ENCODE measurements at places on chromosomes 6 and 20.

- DNase-seq = no peak
Observed at GRCh38 chr20:41467220-41467619, 100.6 kb upstream of the EMILIN3 start.

GRCh38 chr20:52652271-52652670, 319.9 kb upstream of the TSHZ2 start:
- no peak for DNase-seq

GRCh38 chr20:37408302-37409193, 62.6 kb downstream of the SRC start:
- no peak for DNase-seq

DNA sequence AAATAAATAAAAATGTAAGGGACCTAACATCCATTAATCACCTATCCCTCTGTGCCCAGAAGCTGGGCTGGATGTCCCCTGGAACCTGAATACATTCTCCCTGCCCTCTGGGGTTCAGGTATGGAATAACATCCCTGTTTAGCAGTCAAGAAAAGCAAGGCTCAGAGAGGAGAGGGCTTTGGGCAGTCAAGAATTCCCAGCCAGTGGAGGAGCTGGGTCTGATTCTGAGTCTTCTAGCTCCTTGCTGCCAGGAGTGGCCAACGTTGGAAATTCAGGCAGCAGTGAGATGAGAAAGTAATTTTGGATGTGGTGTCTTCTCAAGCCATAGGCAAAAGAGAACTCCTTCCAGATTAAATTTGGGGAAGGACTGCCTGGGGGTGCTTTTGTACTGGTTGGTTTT, 42.6 kb upstream of the ZNFX1 start:
- no peak for DNase-seq

GRCh38 chr20:58847463-58847862, 3.2 kb downstream of the GNAS-AS1 start:
- DNase-seq = no peak

DNA sequence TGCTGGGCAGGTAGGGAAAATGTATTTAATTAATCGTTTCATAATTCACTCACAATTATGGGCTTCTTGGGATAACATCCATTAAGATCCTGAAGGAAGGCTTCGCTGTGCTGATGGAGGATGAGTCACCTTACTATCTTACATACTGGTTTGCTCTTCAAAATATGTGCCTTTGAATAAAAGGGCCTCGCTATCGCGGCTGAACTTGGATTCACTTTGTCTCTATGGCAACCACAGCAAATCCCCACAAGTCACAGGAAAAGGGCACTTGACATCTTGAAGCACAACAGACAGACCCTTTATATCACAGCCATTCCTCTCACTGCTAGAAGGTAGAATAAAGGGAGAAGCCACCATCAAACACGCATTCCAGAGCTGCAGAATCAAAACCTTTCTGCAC, 141.3 kb upstream of the MYLIP start:
- no peak for DNase-seq

DNA sequence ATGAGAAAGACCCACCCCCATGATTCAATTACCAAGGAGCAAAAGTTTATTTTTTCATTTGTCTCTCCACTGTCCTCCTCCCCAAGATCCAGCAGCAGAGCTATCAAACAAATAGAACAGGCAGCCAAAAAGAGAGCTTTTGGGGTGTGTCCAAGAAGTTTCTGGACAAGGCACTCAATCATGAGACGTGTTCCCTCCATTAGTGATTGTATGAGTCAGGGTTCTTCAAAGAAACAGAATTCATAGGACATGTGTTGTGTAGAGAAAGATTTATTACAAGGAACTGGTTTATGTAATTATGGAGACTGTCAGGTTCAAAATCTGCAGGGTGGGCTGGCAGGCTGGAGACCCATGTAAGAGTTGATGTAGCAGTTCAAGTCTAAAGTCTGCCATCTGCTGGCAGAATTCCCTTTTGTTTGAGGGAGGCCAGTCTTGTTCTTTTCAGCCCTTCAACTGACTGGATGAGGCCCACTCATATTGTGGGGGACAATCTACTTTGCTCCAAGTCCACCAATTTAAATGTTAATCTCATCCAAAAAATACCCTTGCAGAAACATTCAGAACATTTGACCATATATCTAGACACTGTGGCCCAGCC, 248.1 kb upstream of the OPRM1 start:
- DNase-seq = no peak

DNA sequence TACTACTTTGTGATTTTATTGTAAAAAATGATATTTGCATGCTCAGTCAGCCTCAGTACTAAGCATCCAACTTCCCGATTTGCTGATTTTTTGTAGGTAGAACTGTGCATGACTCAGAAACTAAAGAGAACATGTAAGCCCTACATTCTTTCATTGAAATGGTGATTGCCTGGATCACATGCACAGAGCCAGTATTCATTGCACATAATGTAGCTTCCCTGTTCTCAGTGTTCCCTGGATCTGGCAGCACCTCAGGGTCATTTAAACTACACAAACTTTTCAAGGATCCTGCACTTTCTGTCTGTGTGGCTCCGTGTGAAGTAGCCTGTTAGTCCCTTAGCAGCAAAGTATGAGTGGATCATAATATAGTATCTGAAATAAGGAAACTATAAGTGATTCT, 422.9 kb upstream of the AGPAT4 start:
- no peak for DNase-seq

GRCh38 chr6:56567501-56567900, 75.2 kb downstream of the DST start:
- no peak for DNase-seq

DNA sequence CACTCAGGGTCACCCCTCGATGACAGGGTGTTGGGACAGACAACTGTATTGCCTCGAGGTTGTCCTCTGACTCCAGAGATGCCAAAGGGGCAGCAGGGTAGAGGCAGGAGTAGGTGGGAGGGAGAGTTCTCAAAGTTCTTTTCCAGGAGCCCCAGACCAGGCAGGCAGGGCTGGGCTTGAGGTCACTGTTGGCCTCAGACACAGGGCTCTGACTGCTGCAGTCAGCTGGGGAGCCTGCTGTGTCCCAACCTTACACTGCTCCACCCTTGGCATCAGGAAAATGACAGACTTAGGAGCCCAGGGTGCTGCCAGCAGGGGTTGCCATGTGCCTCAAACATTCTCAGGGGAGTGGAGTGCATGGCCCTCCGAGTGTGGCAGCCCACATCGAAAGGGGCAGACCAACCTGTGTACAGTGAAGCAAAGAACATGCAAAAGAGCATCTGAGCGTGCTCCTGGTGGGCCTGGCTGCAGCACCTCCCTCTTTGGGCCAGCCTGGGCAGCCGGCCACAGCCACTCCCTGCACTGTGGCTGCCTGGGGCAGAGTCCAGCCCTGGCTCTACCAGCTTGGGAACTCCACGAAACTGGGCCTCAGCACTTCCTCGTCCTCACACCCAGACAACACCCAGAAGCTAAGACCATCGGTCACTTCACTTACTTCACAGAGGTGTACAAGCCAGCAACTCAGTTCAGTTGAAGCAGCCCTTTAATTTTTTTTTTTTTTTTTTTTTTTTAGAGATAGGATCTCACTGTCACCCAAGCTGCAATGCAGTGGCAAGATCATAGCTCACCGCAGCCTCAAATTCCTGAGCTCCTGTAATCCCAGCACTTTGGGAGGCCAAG, 24.0 kb downstream of the C6orf132 start:
- DNase-seq = no peak

DNA sequence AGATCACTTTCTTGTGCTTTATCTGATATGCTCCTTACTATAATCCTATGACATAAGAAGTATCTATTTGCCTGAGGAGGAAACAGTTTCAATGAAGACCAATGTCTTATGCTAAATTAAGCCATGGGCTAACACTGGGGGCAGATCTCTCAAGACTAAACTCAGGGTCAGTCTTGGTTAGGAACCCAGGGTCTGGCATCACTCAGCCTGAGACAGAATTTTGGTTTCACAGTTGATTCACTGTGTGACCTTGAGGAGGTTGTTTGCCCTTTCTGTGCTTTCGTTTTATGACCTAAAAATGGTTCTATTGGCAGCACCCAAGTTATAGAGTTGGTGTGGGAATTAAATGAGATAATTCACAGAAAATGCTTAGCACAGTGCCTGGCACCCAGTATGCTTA, 4.9 kb upstream of the BCAS1 start:
- DNase-seq = no peak

DNA sequence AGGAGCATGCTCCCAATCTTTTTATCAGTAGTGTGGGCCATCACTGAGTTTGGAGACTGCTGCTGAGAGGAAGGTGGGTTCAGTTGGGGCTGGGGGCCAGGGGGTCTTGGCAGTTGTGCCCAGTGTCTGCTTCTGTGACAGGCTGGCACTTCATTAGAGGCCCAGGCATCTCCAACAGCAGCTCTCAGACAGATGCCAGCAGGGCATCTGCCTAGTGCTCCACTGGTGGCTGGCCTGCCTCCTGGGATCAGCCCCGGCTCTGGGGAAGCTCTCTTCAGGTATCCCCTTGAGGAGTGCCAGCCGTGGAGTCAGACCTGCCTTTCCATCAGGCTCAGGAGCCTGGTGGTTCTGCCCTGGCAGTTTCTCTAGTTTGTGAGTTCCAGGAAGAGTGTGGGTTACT, 77.3 kb downstream of the DTD1 start:
- DNase-seq = no peak

DNA sequence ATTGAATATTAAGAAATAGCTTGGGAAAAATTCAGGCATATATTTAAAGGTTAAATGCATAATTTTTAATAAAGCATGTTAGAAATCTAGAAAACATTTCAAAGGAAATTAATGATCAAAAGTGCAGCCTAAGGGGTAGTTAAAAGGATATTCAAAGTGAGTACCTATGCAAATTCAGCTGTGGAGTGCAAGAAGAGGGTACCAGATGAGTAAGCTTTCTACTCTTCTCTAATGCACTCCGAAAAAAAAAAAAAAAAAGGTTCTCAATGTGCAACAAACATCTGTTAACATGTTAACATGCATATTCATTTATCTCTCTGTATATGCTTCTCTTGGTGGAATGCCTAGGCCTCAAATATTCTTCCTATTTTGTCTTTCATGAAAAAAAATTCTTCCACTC, 32.0 kb upstream of the KATNA1 start:
- DNase-seq = no peak

- DNase-seq = no peak
Observed at GRCh38 chr6:112396221-112396620, 49.1 kb downstream of the RFPL4B start.

DNA sequence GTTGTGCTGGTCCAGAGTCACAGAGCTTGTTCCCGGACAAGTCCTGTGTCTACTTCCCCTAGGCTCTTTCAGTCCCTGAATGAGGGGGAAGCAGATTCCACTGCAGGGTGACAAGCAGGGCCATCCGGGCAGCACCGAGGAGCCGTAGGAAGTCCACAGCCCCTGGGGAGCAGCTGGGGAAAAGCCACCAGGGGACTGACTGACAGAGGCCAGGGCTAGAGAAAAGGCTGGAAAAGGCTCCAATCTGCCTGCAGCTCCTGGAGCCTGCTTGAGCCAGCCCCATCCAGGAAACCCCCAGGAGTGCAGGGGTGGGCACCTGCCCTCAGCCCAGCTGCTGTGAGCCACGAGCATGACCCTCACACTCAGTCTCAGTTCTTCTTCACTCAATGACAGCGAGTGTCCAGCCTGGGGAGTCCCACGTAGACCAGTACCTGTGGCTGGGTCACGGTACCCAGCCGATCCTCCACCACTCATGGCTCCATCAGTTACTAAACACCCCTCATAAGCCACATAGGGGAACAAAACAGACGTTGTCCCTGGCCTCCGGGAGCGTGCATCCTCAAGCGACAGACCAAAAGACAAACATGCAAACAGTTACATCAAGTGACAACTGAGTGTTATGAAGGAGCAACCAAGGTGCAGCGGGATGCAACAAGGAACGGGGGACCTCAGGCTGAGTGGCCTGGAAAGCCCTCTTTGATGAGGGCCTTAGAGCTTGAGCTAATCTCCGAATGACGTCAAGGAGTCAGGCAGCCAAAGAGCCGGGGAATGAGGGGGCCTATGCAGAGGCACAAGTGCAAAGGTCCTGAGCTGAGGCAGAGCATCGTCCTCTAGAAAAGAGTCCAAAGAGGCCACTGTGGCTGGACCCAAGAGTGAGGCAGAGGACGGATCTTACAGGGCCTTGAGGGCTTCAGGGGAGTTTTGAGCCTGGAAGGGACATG, 24.8 kb upstream of the VSTM2L start:
- DNase-seq = no peak

- DNase-seq = no peak
Observed at GRCh38 chr20:40393197-40394079, 295.6 kb downstream of the MAFB start.

GRCh38 chr6:41504466-41505121, 41.6 kb upstream of the FOXP4 start:
- no peak for DNase-seq

DNA sequence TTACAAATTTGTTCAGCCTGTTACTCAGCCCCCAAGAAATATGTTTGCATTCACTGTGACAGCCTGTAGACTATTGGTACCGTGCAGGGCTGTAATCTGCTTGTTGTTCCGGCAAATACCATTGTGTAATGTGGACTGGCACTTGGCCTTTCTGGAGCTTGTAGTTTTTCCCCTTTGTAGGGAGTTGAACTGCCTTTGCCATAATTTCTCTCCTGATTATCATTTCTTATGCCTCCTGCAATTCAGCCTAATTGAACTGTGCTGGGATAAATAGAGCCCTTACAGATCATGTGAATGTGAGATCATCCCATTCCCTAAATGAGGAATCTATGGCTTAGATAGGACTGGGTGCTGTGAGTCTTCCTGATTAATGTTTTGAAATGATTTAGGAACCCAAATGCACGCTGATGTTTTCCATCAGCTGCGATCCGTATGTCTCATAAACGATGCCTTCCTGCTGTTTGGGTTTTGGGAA, 185.1 kb downstream of the JARID2 start:
- DNase-seq = no peak

DNA sequence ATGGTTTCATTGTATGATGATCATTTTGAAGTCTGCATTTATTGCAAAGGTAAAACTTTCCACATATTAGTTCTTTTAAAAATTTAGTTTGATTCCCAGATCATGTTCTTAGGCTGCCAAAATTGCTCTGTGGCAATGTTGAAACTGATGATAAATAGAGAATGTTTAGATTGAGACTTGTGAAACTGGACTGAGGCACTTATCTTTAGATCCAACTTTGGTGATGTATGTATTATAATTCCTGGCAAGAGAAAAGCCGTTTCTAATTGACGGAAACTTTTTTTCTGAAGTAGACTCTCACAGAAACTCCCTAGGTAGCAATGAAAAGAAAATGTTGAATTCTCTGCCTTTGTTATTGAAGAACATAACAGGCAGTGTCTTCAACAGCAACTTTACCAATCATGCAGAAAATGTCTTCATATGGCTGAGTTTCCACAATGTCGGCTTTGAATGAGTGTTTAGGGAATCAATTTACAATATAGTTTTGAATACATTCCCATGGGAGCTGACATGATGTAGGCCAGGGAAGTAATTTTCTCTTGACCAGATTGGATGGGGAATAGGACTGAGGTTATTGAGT, 456.2 kb downstream of the CD109 start:
- no peak for DNase-seq

GRCh38 chr6:126261792-126262421, 78.0 kb upstream of the CENPW start:
- DNase-seq = no peak

- no peak for DNase-seq
Observed at GRCh38 chr20:58567437-58567836, 52.2 kb upstream of the APCDD1L start.

- no peak for DNase-seq
Observed at GRCh38 chr6:56890683-56891429, 64.1 kb upstream of the BEND6 start.

GRCh38 chr6:34239893-34240292, 3.2 kb downstream of the HMGA1 start:
- DNase-seq = no peak

GRCh38 chr6:87907521-87907920, 140.1 kb upstream of the SPACA1 start:
- no peak for DNase-seq

GRCh38 chr20:44866703-44867335, 18.7 kb upstream of the YWHAB start:
- no peak for DNase-seq

- DNase-seq = no peak
Observed at GRCh38 chr6:47715782-47716181, 17.4 kb downstream of the ADGRF4 start.

Measured in CD4-positive, alpha-beta T cell treated with Interleukin-6 for 4 hours (primary cell).